ENCODE measurements at places on chromosomes 12 and 14.
A peak's percentile ranks its signal among the peaks of the same experiment; 100 is the strongest.

DNA sequence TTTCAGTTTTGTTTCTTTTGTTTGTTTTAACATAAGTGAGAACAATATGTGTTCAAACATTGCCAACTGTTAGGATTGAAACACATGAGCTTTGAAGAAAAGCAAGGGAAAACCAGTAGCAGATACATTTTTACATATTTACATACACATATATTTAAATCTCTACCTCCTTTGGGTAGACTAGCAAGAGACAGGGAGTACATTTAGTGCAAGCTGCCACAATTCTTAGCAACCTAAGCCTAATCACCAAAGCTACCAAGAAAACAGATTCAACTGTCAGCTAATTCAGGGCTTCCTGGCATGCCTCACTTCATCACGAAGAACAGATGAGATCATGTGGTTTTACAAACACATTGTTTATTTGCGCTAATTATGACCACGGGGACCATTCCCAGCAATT, 143.1 kb downstream of the PRIMA1 start:
- DNase-seq = no peak

DNA sequence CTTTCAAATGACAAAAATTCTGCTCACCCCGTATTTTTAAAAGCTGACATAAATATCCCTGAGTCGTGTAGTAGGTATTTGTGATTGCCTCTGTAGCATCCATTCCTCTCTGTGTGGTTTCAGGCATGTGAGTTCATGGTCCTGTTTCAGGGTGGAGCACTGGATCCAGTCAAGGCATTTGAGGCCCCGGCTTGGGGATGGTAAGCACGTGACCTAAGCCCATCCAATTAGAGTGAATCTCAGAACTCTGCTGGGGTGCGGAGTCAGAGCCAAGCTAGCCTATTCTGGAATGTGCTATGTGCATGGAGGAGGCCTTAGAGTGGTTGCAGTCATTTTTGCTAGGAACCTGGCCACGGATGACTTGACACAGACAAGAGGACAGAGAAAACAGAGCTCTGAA, 4.3 kb upstream of the CSRP2 start:
- DNase-seq = no peak

DNA sequence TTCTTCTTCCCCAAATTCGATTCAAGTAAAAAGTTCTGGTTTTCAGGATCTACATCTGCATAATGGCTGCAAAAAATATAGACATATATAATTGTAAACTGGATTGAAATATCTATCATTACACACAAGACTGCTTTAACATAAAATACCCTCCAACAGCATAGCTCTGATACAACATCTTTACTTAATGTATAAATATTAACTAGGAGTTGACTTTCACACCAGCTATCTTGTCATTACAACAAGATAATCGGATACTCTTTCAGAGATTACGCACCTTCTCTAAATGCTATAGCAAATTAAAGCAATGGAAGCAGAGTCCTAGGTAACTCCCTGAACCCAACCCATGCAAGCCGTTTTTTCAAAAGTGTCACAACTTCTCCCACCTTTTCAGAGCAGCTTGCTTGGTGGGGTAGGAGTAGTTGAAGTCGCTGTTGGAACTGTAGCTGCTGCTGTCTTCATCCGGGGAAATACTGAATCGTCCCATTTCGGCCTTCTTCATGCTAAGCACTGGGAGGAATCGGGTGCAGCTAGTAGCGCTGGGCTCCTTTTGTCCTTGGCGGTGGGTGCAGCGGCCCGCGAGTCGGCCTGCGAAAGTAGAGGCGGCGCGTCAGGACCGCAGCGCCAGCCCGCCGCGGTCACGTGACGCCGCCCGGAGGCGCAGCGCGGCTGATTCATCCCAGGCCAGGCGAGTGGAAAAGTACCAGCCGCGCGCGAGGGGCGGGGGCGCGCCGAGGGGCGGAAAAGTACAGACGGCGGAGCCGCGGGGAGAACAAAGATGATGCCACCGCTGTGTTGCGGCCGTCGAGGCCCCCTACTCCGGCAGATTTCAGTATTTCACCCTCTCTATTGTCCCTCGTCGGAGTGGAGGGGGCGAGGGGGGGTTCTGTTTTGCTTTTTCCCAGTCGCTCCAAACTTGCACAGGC, 1.5 kb downstream of the SLC38A2 start:
- DNase-seq = peak; percentile 90

DNA sequence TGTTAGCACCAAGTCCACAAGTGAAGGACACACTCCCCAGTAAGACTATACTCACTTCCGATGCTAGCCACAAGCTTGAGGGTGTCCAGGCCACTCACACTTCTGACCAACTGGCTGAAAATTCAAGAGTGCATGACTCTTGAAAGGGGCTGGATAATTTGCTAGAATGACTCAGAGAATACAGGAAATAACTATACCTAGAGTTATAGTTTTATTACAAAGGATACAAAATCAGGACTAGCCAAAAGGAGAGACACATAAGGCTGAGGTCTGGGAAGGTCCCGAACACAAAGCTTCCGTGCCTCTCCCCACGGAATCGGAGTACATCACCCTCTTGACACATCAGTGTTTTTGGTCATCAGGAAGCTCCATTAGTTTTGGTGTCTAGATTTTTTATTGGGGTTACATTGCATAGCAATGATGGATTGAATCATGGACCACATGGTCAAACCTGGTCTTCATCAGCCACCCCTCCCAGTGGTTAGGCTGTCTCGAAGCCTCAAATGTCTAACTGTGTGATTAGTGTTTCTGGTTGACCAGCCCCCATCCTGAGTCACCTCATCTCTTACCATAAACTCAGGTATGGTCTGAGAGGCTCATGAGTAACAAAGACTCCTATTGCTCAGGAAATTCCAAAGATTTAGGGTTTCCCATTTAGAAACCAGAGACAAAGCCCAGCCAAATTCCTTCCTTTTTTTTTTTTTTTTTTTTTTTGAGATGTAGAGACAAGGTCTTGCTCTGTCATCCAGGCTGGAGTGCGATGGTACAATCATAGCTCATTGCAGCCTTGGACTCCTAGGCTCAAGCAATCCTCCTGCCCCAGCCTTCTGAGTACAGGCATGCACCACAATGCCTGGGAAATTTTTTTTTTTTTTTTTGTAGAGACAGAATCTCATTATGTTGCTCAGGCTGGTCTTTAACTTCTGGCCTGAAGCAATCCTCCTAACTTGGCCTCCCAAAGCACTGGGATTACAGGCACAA, 472.0 kb upstream of the TBX3 start:
- DNase-seq = no peak

DNA sequence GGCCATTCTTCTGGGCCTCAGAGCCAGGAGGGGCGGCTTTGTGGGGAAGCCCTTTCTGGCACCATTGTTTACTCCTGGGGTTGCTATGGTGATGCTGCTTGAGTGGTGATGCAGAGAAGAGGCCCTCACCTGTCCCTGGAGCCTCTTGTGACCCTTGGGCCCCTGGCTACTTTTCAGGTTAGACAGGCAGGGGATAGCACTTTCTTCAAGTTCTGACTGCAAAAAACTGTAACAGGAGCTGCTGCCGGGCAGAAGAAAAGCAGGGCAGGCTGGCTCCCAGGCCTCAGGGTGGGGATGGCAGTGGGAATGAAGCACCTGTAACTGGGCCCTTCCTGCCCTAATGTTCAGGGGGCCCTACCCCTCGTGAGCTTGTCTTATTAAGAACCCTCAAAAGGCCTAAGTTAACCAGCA, at the start of gene TEX52:
TSS of gene TEX52 (minus strand) at position 19 of the 411 bp plus-strand sequence. CDS start at position 6, 13 bp downstream.
- DNase-seq = no peak

DNA sequence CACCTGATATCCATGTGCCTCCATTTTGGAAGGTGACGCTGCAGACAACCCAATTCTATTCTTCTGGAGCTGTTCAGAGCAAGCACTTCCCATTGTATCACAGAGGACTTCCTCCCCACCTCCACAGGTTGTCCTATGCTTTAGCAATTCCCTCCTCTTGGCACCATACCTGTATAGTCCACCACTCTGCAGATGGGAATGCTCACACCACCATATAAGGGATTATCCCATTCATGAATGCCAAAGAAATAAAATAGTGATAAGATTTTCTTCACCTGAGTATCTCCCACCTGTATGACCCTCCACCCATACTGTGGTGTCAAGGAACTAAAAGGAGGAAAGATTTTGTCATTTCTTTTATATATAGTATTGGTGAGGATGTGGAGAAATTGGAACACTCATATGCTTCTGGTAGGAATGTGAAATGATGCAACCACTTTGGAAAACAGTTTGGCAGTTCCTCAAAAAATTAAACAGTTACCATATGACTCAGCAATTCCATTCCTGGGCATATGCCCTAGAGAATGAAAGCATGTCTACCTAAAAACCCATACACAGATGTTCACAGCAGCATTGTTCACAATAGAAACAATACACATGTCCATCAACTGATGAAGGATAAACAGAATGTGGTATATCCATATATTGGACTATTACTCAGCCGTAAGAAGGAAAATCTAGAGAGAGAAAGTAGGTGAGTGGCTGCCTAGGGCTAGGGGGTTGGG, 75.2 kb downstream of the FIGNL2 start:
- no peak for DNase-seq
